ENCODE measurements at places on chromosomes 5 and 9. TPM values are rescaled to one million over a fixed set of nuclear protein-coding genes. Genes with fewer than 3 reads are reported as not detected.

GRCh38 chr5:15601274-15601673, 101.3 kb downstream of the FBXL7 start:
- no peak overlapping the region for H3K27ac ChIP-seq
- H3K36me3 ChIP-seq = no peaks in the 10 kb centered on the region
- no peak for DNase-seq
- no peaks in the 10 kb centered on the region for H3K27me3 ChIP-seq

The N4BP3 gene
- total RNA-seq = 6.1 TPM

The CD274 gene
- total RNA-seq = 33.3 TPM

The FLT4 gene
- 4.5 TPM for total RNA-seq

The IFNB1 gene
- not detected for total RNA-seq

DNA sequence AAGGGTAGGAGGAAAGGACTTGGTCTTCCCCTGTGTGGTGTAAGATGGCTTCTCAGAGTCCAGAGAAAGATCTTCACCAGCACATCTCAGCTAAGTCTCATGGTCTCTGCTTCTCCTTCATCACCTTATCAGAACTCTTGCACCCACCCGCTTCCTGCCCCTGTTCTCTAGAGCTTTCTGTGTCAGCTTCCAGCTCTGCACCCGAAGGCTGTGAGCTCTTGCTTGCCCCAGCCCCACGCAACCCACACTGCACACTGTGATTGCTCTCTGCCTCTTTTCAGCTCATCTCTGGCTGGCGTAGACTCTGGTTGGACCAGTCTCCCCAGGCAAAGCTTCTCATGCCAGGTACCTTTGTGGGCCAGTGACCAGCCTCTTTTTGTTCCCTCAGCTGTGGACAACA, 93.2 kb upstream of the RAPGEF1 start:
- H3K4me1 ChIP-seq = no peaks in the 10 kb centered on the region
- DNase-seq = no peak
